Left ventricle myocardium superior (tissue), 1 donor: ENCODE measurements at places on chromosomes 2 and 18.

DNA sequence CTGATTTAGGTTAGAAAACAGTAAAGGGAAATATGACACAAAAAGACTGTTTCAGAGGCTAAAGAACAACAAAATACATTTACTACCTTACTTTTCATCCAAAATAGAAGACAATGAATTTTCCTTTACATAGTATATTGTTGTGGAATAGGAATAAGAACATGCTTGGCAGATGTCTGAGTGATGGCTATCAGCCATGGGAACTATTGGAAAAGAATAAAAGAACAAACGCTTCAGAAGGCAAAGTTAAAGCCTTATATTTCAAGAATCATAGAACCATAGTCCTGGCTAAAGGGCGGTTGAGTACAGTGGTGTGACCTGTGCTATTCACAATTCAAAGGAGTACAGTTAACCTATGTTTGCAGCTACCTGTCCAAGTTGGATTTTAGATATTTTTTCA lies 73.9 kb upstream of the NRXN1 start:
- DNase-seq: no peak

- no peak for DNase-seq
These were observed 106.7 kb upstream of the KLHL14 start for GRCh38 chr18:32879497-32879896.

DNA sequence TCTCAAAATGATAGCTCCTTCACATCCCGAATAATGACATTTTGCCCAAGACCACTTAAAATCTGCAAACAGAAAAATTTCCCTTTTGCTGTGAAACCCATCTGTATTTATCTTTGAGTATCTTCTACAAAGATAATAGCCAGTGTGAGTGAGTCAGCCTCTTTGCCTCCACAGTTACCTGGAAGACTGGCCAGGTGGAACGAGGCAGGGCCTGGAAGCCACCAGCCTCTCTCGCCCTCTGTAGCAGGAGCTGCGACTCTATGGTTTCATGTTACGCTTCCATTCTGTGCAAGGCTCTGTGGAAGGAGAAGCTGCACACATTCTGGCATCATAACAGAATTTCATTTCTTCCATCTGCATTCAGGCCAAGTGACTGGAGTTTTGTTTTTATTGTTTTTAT lies 9.5 kb downstream of the ELP2 start:
- DNase-seq: no peak

GRCh38 chr2:42848265-42848664 lies 55.9 kb upstream of the HAAO start:
- DNase-seq: no peak

- DNase-seq: no peak
These were observed 128.5 kb downstream of the EPHA4 start for GRCh38 chr2:221443645-221444044.

GRCh38 chr18:22606563-22607283 lies 189.0 kb upstream of the CTAGE1 start:
- DNase-seq: no peak

DNA sequence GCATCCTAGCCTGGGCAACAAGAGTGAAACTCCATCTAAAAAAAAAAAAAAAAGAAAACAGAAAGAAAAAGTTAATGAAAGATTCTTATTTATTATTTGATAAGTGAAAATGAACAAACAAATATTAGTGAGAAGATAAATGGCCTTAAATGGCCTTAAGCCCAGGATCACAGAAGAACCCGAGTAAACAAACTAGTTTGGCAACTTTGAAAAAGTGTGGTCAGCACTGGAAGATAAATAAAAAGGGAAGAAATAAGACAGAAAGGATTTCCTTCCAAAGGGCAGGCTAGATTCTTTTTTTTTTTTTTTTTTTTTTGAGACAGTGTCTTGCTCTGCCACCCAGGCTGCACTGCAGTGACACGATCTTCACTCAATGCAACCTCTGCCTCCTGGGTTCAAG lies 692.4 kb downstream of the CPS1 start:
- DNase-seq: no peak

GRCh38 chr2:228707846-228708245 lies 526.4 kb upstream of the SPHKAP start:
- no peak for DNase-seq

DNA sequence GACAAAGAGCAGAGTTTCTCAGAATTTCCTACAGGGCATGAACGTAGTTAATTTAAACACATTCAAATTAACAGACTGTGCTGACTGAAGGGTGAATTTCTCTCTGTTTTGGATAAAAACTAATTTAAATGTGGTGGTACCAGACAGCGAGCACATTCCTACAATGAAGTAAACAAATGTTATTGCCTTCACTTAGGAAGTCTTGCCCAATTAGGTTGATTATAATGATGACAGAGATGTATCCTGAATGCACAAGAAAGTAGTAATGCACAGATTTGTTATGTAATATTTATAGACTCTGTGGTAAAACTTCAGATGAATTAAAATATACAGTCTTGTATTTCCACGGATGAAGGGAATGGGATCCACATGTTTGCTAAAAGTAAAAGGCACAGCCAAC lies 507.2 kb downstream of the EPHA4 start:
- no peak for DNase-seq

GRCh38 chr2:192407692-192408091 lies 213.0 kb upstream of the TMEFF2 start:
- no peak for DNase-seq

GRCh38 chr2:161418715-161419637 lies 2.9 kb downstream of the TBR1 start:
- DNase-seq: peak; percentile 32

- no peak for DNase-seq
These were observed 60.8 kb downstream of the ST3GAL5 start for GRCh38 chr2:85827879-85828569.

DNA sequence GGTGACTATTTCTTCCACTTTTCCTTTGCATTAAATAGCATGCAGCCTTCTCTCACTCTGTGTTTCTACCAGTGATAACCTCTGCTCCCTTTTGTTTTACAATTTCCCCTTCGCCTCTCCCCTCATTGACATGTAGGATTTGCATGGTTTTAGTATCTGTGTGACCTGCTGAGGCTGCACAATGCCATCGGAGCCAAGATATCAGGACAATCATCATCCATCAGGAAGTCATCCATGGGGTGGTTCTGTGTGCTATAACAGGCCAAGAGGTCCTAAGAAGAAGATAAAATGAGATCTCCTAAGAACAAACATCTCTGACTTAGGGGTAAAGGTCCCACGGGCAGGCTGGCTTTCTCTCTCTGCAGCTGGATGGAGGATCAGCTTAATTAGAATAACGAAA lies 65.6 kb downstream of the EHD3 start:
- DNase-seq: no peak

DNA sequence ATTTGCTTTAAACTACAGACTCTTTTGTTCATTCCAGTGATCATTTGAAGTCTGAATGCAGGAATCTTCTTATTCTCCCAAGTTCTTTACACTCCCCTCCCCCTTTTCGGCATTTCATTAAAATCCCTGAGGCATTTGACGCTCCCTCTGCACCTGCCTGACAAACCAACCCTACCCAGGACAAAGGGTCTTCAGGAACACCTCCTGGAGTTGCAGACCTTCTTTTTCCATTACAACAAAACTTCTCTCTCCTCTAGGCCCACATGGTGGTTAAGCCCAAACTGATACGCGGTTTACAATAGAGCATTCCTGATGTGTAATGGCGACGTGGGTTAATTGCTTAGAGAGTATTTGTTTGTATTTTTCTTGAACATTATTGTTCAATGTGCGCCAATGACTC lies 367.4 kb downstream of the FBXO15 start:
- DNase-seq: no peak

DNA sequence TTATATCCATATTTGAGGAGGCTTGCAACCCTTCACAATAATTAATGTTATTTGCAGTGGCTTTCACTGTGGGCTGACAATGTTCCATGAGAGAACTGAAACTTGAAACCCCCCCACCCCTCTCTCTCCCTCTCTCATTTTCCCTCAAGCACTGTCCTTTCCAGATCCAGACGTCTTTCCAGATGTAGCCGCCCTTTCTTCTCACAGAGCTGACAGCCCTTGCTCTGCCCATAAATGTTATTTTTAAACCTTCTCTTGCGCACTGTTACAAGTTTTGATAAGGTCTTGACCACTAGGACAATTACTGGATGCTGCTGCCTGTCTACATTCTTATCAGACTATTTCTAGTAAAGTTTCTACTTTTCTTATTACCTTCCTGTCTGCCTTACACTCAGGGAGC lies 91.4 kb upstream of the LINC00305 start:
- DNase-seq: no peak

- no peak for DNase-seq
These were observed 57.2 kb downstream of the TACR1 start for GRCh38 chr2:75142081-75142480.
